ENCODE measurements at places on chromosomes 4 and X.

DNA sequence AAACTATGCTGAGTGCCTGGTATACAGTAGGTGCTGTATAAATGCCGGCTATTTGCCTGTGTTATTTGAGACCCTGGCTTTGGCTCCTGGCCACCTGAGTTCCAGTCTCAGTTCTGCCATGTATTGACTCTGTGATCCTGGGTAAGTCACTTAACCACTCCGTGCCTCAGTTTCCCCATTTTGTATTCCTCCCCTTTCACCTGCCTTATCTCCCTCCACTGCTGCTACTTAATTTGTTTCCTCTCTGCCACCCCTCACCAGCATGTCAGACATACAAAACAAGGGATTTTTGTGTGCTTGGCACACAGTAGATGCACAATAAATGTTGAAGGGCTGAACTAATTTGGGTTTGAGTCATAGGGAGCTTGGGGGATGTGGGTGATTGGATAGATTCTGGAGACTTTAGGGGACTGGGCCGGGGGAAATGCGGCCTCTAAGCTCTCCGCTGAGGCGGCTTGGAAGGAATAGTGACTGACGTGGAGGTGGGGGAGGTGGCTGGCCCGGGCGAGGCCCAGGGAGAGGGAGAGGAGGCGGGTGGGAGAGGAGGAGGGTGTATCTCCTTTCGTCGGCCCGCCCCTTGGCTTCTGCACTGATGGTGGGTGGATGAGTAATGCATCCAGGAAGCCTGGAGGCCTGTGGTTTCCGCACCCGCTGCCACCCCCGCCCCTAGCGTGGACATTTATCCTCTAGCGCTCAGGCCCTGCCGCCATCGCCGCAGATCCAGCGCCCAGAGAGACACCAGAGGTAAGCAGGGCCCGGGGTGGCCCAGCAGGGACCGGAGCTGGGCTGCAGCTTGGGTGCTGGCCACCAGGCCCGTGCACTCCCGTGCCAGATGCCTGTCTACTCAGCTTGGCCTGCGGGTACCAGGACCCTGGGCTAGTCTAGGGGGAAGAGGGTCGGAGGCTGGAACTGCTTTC lies at the start of gene TIMP1:
TIMP1 (plus strand) TSS at position 706 of the 917 bp plus-strand sequence. CDS start 980 bp downstream, outside the sequence.
- H3K27ac ChIP-seq: no peak within 1 kb of the TSS
- H3K36me3 ChIP-seq: no peaks in the 10 kb centered on the region
- H3K27me3 ChIP-seq: peaks cover 5% of the 10 kb centered on the region

DNA sequence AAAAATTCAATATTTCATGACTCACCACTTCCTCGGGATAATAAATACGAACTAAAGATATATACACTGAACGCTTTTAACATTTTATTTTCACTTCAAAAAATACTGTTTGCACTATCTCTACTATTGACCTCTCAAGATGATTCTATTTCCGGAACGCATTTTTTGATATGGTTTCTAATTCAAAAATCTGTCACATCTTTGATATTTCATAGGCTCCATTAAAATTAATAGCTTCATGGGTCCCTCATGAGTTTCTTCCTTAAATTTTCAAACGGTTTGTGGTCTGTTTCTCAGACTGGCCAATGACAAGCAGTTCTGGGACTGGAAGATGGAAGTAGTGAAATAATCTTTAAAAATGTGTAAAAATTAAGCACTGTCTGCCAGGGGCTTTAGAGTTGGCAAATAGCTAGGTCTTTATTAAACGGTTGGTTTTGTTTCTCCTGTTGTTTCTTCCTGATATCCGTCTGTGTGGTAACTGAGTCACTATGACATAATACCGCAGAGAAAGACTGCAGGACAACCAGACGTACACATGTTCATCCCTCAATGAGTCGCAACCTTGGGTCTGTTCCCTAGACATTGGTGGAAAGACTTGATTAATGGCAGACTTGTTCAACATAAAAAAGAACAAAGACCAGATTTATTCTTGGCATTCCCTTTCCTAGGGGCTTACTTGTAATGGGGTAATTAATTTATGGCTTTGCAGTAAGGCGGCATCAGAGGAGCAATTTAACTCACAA lies 133.8 kb downstream of the PALLD start:
- peaks cover 57% of the 10 kb centered on the region for H3K27me3 ChIP-seq
- H3K27ac ChIP-seq: no peak overlapping the region
- DNase-seq: no peak
- H3K36me3 ChIP-seq: no peaks in the 10 kb centered on the region

GRCh38 chrX:151870602-151871001 lies 42.1 kb upstream of the MAGEA4 start:
- no peaks in the 10 kb centered on the region for H3K4me1 ChIP-seq
- H3K4me3 ChIP-seq: no peak overlapping the region
- no peak for DNase-seq
- H3K27me3 ChIP-seq: no peaks in the 10 kb centered on the region
- H3K36me3 ChIP-seq: no peaks in the 10 kb centered on the region
- H3K27ac ChIP-seq: no peak overlapping the region

- no peak for DNase-seq
- H3K27me3 ChIP-seq: no peaks in the 10 kb centered on the region
- H3K36me3 ChIP-seq: no peaks in the 10 kb centered on the region
- peaks cover 11% of the 10 kb centered on the region for H3K4me1 ChIP-seq
Observed at GRCh38 chrX:139554376-139554775, 23.8 kb downstream of the F9 start.

DNA sequence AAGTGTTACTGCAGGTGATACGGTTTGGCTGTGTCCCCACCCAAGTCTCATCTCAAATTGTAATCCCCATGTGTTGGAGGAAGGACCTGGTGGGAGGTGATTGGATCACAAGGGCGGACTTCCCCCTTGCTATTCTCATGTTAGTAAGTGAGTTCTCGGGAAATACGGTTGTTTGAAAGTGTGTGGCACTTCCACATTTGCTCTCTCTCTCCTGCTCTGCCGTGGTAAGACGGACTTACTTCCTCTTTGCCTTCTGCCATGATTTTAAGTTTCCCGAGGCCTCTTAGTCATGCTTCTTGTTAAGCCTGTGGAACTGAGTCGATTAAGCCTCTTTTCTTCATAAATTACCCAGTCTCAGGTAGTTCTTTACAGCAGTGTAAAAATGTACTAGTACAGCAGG lies 65.2 kb upstream of the SLC7A11 start:
- H3K27ac ChIP-seq: no peak overlapping the region
- no peaks in the 10 kb centered on the region for H3K36me3 ChIP-seq
- no peaks in the 10 kb centered on the region for H3K4me1 ChIP-seq
- no peak for DNase-seq
- H3K4me3 ChIP-seq: no peak overlapping the region

- peaks cover 16% of the 10 kb centered on the region for H3K27me3 ChIP-seq
- H3K4me1 ChIP-seq: peaks cover 13% of the 10 kb centered on the region
- peak overlapping the region; percentile 64 for H3K4me3 ChIP-seq
- peak overlapping the region; percentile 82 for H3K27ac ChIP-seq
- no peaks in the 10 kb centered on the region for H3K36me3 ChIP-seq
Observed at GRCh38 chr4:89829470-89830138, 7.4 kb downstream of the SNCA start.

GRCh38 chrX:155949098-155949497 lies 48.4 kb upstream of the IL9R start:
- no peaks in the 10 kb centered on the region for H3K27me3 ChIP-seq
- no peaks in the 10 kb centered on the region for H3K36me3 ChIP-seq
- no peak for DNase-seq
- no peaks in the 10 kb centered on the region for H3K4me1 ChIP-seq
- H3K4me3 ChIP-seq: no peak overlapping the region

DNA sequence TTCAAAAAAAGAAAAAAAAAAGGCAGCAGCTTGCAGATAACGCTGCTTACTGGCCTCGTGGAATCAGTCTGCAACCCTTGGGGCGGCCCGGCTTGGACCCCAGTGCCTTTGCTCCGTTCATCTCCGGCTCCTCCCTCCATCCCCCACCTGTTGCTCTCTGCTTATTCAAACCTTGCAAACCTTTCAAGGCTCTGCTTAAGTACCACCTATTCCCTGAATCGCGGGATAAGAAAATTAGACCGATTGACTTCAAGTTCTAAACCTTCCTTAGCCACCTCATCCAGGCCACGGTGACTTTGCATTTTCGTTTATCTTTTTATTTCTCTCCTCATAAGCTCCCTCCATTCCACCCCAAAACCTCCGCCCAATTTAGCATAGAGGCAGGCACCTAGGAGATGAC lies 1.4 kb upstream of the PHKA1 start:
- H3K4me1 ChIP-seq: peaks cover 9% of the 10 kb centered on the region
- DNase-seq: no peak
- H3K4me3 ChIP-seq: no peak overlapping the region
- no peaks in the 10 kb centered on the region for H3K36me3 ChIP-seq
- no peak overlapping the region for H3K27ac ChIP-seq

DNA sequence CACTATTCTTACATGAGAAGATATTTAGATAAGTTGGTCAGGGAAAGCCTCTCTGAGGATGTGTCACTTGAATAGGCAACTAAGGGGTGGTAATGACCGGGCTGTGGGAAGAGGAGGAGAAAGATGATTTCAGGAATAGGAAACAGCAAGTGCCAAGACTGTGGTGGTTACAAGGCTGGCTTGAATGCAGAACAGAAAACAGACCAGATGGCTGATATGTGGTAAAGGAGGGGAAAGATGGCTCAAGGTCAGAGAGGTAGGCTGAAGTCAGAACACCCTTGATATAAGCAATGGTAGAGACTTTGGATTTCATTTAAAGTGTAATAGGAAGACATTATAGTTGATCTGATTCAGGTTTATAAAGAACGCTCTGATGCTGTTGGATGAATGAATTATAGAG lies 15.0 kb downstream of the TLR7 start:
- H3K27me3 ChIP-seq: no peaks in the 10 kb centered on the region
- no peak for DNase-seq
- H3K4me1 ChIP-seq: peaks cover 17% of the 10 kb centered on the region
- H3K27ac ChIP-seq: peak overlapping the region; percentile 44

- H3K4me3 ChIP-seq: no peak overlapping the region
- no peak overlapping the region for H3K27ac ChIP-seq
- H3K36me3 ChIP-seq: no peaks in the 10 kb centered on the region
- no peak for DNase-seq
Observed at GRCh38 chr4:153322791-153323190, 21.7 kb upstream of the MND1 start.

GRCh38 chr4:174324236-174324635 lies 40.5 kb downstream of the CEP44 start:
- H3K4me1 ChIP-seq: no peaks in the 10 kb centered on the region
- no peak overlapping the region for H3K4me3 ChIP-seq
- no peak for DNase-seq
- no peak overlapping the region for H3K27ac ChIP-seq
- no peaks in the 10 kb centered on the region for H3K36me3 ChIP-seq

- H3K27me3 ChIP-seq: no peaks in the 10 kb centered on the region
- no peaks in the 10 kb centered on the region for H3K36me3 ChIP-seq
- DNase-seq: no peak
- H3K27ac ChIP-seq: no peak overlapping the region
Observed at GRCh38 chr4:123018396-123018775, 96.0 kb upstream of the NUDT6 start.

DNA sequence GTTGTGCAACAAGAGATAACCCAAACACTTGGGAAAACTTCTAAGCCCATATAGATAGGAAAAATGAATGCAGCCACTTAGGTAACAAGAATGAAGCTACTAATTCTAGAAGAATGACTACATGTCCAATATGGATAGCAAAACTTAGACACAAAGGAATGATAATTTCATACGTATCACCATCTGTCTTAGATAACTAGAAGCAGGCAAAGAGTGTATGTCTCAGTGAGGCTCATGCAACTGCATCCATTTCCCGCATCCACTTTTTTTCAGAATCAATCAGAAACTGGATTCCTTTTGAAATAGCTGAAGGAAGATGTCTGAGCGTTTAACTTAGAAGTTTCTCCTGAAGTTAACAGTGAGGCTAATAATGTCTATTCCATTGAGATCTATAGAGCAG lies 408.7 kb upstream of the PITX2 start:
- H3K4me1 ChIP-seq: no peaks in the 10 kb centered on the region
- no peaks in the 10 kb centered on the region for H3K36me3 ChIP-seq
- H3K4me3 ChIP-seq: no peak overlapping the region
- no peaks in the 10 kb centered on the region for H3K27me3 ChIP-seq
- no peak overlapping the region for H3K27ac ChIP-seq

- H3K27me3 ChIP-seq: no peaks in the 10 kb centered on the region
- DNase-seq: peak; percentile 6
- H3K4me1 ChIP-seq: peaks cover 34% of the 10 kb centered on the region
- no peaks in the 10 kb centered on the region for H3K36me3 ChIP-seq
Observed at GRCh38 chrX:124005228-124005627, 43.7 kb downstream of the STAG2 start.

- H3K27me3 ChIP-seq: no peaks in the 10 kb centered on the region
- no peaks in the 10 kb centered on the region for H3K4me1 ChIP-seq
- H3K36me3 ChIP-seq: peaks cover 20% of the 10 kb centered on the region
- no peak overlapping the region for H3K27ac ChIP-seq
Observed at GRCh38 chr4:1337376-1337831, 9.6 kb upstream of the UVSSA start.

GRCh38 chr4:65719635-65720034 lies 49.3 kb upstream of the EPHA5 start:
- H3K27ac ChIP-seq: no peak overlapping the region
- H3K4me3 ChIP-seq: no peak overlapping the region
- H3K27me3 ChIP-seq: no peaks in the 10 kb centered on the region
- no peak for DNase-seq

DNA sequence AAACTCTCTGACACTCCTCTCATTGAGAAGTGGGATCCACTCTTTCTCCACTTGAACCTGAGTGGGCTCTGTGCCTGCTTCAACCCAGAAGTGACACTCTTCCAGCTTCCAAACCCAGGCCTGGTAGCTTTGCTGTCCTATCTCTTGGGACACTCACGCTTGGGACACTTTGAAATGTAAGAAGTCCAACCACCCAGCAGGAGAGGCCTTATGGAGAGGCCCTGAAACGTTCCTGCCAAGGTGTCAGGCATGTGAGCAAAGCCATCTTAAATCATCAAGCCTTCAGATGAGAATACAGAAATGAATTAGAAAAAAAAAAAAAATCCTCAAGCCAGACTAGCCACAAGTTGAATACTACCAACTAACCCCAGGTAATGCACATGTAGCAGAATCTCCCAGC lies 30.2 kb downstream of the RBM47 start:
- H3K4me1 ChIP-seq: no peaks in the 10 kb centered on the region
- no peak for DNase-seq
- no peaks in the 10 kb centered on the region for H3K27me3 ChIP-seq
- no peak overlapping the region for H3K27ac ChIP-seq
- H3K36me3 ChIP-seq: no peaks in the 10 kb centered on the region
- no peak overlapping the region for H3K4me3 ChIP-seq

- peaks cover 4% of the 10 kb centered on the region for H3K4me1 ChIP-seq
- H3K4me3 ChIP-seq: no peak overlapping the region
- no peak for DNase-seq
- H3K27me3 ChIP-seq: no peaks in the 10 kb centered on the region
Observed at GRCh38 chrX:107731831-107732502, 43.6 kb downstream of the TSC22D3 start.

- H3K4me3 ChIP-seq: peak overlapping the region; percentile 67
- peaks cover 11% of the 10 kb centered on the region for H3K36me3 ChIP-seq
- peaks cover 47% of the 10 kb centered on the region for H3K4me1 ChIP-seq
- no peak for DNase-seq
- peak overlapping the region; percentile 46 for H3K27ac ChIP-seq
Observed at GRCh38 chrX:30572678-30573077, 4.9 kb downstream of the TASL start.

GRCh38 chr4:41280010-41280409 lies 23.3 kb downstream of the UCHL1 start:
- DNase-seq: no peak
- H3K4me3 ChIP-seq: no peak overlapping the region
- H3K27ac ChIP-seq: no peak overlapping the region
- H3K36me3 ChIP-seq: no peaks in the 10 kb centered on the region
- H3K27me3 ChIP-seq: peaks cover 22% of the 10 kb centered on the region

- H3K27ac ChIP-seq: no peak overlapping the region
- no peak for DNase-seq
- H3K36me3 ChIP-seq: no peaks in the 10 kb centered on the region
- H3K4me1 ChIP-seq: no peaks in the 10 kb centered on the region
- no peak overlapping the region for H3K4me3 ChIP-seq
Observed at GRCh38 chrX:17377795-17378194, 2.8 kb downstream of the NHS start.

Measured in naive B cell (primary cell).